Stimulated activated naive CD8-positive, alpha-beta T cell treated with anti-CD3 and anti-CD28 coated beads, Interleukin-15, Interleukin-2, amounts not matched to agents 100 U/mL and 50 U/mL, for 24 hours (primary cell): ENCODE measurements at places on chromosomes 3 and 15.

DNA sequence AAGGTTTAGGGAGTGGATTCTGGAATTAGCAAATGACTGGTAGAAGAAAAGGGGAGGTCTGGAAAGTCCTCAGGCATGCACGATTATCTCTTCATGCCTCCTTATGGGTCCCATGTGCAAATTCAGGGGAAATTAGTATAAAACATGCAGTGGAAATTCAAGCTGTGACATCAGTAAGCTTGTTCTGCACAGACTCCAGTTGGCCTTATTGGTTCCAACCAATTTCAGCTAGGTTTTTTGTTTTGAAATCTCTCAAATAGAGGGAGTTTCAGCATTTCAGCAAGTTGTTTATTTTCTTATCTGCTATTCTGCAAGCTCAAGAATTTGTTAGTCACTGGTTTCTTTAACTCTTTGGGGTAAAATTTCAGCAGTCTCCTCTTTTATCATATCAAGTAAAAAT, 774 bp upstream of the TMCO5A start:
- DNase-seq: no peak

- DNase-seq: no peak
These were observed 132.4 kb upstream of the PLXNA1 start for GRCh38 chr3:126850370-126851085.

DNA sequence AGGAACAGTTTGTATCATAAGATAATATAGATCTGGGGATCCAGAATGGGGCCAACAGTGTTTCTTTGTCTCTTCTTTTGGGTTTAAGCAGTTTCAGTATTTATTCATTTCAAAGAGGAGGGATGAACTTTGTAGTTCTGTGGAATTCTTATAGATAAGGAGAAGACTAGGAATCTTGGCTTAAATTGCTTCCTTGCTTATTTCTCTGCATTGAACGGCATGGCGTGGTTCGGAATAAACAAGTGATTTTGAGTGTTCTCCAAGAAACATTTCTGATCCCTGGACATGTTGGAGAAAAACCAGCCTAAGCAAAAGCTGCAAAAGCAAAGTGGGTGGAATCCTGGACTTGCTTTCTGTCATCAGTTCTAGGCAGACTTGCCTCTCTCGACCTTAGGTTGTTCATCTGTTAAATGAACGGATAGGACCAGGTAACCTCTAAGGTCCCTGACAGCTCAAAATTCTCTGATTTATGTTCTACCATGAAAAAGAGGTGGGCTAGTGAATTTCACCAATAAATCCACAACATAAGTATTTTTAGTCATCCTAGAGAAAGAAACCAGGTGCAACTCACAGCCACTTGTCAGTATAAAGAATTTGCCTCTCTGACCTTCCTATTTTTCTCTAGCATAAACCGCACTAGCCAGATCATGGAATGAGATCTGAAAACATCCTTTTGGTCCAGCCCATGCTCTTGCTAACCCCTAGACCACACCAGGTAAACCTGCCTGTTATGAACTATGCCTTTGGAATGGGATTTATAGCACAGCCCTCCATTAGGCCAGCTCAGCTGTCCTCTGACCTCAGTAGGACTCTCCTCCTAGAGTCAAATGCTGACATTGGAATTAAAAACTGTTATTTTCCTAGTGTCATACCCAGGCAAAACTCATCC, 78.8 kb downstream of the CLDN11 start:
- no peak for DNase-seq

DNA sequence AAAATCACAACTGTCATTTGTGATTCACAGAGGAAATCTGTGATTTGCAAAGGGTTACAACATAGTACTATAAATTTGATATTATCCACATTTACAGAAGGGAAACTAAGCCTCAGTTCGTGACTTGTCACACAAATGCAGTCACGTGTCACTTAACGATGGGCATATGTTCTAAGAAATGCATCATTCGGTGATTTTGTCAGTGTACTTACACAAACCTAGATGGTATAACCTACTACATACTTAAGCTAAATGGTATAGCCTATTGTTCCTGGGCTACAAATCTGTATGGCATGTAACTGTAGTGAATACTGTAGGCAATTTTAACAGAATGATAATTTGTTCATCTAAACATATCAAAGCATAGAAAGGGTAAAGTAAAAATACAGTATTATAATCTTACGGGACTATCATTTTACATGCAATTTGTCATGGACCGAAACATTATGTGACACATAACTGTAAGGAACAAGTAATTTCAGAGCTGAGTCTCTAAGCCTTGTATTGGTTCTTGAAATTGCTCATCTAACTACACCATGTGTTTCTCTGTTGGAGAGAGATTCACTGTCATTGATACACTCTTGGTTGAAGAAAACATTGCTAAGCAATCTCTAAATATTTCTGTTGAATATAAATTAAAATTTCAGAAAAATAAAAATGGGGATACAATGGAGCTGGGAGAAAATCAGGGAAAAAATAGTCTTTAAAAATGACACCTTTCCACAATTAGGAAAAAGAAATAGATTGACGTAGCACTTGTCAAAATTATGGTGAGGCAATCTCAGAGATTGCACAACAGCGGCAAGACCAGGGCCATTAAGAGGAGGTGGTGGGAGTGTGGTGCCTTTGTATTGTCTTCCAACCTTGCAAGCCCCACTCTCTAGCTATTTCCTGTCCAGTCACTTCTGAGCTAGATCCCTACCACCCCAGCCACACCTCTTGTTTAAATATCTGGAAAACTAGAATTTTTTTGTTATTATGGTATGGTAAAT, 645.8 kb upstream of the TBL1XR1 start:
- DNase-seq: no peak

DNA sequence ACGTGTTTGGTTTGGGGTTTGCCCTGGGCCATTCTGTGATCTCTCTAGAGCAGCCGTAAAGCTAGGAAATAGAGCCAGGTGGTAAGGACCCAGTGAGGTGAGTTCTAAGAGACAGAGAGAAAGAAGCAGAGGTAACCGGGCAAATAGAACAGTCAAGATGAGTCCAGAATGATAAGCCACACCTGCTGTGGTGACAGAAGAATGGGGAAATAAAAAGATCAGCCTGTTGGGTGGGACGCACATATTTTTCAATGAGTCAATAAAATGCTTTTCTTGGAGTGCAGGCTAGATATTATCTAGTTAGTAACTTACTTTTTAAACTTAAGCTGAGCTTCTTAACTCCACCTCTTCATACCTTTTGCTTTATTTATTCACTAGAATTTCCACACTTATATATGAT, 135.0 kb downstream of the NFKBIZ start:
- no peak for DNase-seq

- DNase-seq: no peak
These were observed 27.0 kb downstream of the PCCB start for GRCh38 chr3:136277115-136277514.

DNA sequence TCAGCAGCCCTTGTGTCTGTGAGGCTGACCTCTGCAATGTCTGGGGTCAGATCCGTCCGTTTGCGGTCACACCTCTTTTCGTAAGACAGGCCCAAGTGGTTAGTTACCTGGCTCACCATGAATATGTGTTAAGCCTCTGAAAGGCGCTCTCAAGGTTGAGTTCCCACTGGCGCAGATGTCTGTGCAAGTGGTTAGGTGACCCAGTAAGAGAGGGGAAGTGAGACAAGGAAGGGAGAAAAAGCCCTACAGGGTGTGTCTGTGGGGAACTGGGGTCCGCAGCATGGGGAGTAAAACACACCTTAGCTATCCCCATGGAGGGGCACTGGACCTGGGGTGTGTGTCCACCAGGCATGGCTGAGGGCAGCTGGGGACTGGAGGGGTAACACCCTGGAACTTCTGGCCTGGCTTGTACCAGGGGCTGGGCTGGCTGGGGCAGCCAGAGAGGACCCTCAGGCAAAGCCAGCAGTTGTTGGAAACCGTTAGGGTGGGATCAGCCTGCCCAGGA, 391.6 kb upstream of the PROK2 start:
- DNase-seq: no peak

GRCh38 chr3:177838766-177839350, 641.6 kb upstream of the TBL1XR1 start:
- no peak for DNase-seq

GRCh38 chr3:192516820-192517219, 210.5 kb downstream of the FGF12 start:
- no peak for DNase-seq

GRCh38 chr15:88624156-88624970, 3.2 kb downstream of the AEN start:
- no peak for DNase-seq

GRCh38 chr3:139588450-139588849, 48.9 kb upstream of the RBP1 start:
- no peak for DNase-seq

GRCh38 chr3:178260887-178261565, 275.2 kb upstream of the KCNMB2 start:
- no peak for DNase-seq

- DNase-seq: no peak
These were observed 85.1 kb downstream of the CCK start for GRCh38 chr3:42180901-42181300.

- DNase-seq: no peak
These were observed 60.7 kb downstream of the TASOR start for GRCh38 chr3:56622381-56622780.

- no peak for DNase-seq
These were observed 39.2 kb downstream of the EPHB3 start for GRCh38 chr3:184600685-184601377.

DNA sequence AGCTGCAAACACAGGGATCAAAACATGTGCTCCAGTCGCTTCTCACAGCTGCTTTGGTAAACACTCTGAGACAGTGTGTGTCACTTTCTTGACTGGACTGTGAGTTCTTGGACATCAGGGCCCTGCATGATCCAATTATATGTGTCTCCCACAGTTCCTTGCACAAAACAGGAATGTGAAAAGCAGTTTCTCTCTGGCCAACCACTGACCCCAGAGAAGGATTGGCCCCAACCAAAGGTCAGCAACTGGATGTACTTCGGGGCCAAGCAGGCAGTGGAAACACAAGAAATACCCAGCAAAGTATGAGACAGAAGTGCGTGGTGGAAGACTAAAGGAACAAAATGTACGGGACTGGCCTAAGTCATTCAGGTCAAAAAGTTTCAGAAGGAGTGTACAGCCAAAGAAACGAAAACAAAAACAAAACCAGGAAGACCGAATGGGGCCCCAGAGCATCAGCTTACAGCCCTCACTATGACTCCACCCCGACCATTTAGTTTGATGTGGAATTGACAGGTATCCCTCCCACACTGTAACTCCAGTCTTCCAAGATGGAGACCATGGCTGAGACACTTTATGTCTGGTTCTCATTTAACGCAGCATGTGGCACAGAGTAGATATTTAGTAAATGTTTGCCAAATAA, 76.7 kb upstream of the LPP start:
- no peak for DNase-seq

GRCh38 chr15:83431521-83431920, 15.6 kb upstream of the SH3GL3 start:
- no peak for DNase-seq

DNA sequence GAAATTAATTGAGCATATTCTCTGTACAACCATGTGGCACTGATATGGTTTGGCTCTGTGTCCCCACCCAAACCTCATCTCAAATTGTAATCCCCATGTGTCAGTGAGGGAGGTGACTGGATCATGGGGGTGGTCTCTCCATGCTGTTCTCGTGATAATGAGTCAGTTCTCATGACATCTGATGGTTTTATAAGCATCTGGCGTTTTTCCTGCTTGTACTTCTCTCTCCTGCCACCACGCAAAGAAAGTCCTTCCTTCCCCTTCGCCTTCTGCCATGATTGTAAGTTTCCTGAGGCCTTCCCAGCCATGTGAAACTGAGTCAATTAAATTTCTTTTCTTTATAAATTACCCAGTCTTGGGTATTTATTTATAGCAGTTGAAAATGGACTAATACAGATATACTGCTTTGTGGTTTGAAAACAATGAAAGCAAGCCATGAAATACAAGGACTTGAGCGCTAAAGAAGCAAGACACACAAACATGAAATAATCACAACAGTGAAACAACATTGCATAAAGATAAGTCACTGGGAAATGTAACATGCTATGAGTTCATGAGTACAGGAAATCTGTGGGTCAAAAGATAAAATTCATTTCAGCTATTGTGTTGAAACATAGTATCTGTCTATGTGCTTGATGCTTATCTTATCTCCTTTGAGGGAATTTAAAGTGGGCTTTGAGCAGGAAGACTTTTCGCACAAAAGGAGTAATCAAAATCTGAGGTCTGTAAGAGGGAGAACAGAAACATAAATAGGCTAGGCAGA, 288.7 kb downstream of the GBE1 start:
- DNase-seq: no peak

- no peak for DNase-seq
These were observed 57.9 kb downstream of the EPHB1 start for GRCh38 chr3:134852893-134853351.

- DNase-seq: no peak
These were observed 163.8 kb upstream of the ARHGEF26 start for GRCh38 chr3:153957421-153957820.

DNA sequence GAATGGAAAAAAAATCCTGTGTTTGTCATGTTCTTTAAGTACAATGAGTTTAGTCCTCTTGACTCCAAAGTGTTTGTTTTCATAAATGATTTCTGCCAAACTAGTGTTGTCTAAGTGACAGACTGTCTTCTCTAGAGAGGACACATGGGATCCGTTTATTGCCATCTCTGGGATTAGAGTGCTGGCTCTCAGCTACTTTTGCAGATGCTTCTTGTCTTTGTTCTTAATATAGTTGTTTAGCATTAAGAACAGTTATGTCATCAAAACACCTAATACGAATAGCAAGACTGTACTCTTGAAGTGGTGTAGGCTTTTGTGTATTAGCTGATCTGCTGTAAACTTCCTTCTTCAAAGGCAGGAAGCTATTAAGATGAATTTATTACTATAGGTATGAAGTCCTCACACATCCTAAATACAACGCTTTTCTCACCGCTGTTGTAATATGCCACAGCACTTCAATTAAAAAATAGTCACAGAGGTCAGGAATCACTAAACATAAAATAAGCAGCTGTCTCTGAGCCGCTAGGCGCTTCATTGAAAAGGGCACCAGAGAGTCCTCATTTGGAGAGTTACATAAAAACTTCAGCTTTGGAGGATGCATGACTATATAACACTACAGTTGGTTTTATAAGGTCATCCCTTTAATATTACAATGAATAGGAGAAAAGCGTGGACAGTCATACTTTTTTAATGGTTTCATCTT, 128.3 kb upstream of the ZNF385D start:
- no peak for DNase-seq

- no peak for DNase-seq
These were observed 77.8 kb downstream of the SETD2 start for GRCh38 chr3:47086071-47086470.
